Jurkat, Clone E6-1 (cell line): ENCODE measurements at places on chromosomes 7 and 10.
A peak's percentile ranks its signal among the peaks of the same experiment; 100 is the strongest.

GRCh38 chr7:37901890-37902524 is 14.6 kb downstream of the SFRP4 start:
- no peak for DNase-seq

GRCh38 chr10:121974535-121975294 is at the start of gene NSMCE4A:
NSMCE4A (minus strand) TSS chr10:121975217; CDS start chr10:121975165, 52 bp downstream.
- peak; percentile 61 for DNase-seq

GRCh38 chr10:102801496-102801895 is 35.7 kb downstream of the CYP17A1 start:
- DNase-seq = no peak

GRCh38 chr7:33554046-33554445 is 351.3 kb upstream of the BMPER start:
- no peak for DNase-seq

DNA sequence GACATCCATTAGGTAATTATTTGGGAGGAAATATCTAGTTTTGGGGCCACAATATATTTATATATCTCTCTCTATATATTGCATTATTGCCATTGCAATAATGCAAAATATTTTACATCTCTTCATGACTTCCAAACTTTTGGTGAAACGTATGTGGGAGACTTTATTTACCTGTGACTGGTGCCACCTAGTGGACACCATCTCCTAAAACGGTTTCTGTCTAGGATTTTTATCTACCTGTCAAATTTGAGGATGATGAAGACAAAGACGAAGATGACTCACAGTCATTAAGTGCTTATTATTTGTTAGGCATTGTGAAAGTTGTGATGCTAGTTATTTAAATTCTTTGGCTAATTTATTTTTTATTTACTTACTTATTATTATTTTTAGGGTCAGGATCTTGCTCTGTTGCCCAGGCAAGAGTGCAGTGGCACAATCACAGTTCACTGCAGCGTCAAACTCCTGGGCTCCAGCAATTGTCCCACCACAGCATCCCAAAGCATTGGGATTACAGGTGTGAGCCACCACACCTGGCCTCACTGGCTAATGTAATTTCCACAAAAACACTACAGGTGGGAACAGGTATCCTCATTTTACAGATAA is 18.7 kb upstream of the CBLL1 start:
- peak; percentile 47 for DNase-seq

- no peak for DNase-seq
These were observed 99.0 kb upstream of the PODXL start for GRCh38 chr7:131655447-131655846.

- no peak for DNase-seq
These were observed 70.1 kb downstream of the AMZ1 start for GRCh38 chr7:2757904-2758672.
